ENCODE measurements at places on chromosomes 4 and X.

DNA sequence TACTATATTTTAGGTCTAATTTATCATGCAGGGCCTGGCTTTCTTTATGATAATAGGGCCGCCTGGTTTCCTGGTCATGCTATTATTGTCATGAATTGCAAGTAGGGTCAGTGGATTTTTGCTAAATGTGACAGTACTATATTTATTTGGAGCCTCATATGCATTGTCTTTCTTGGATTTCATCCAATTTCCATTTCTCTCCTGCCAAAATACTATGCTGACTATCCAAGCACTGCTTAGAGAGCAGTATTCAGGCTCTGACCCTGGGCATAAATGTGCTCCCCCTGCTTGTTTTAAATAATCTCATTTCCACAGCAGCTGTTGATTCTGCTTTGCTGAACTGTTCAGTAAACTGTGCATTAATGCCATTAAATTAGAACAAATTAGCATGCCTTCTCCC is 269.3 kb downstream of the GPM6A start:
- no peak overlapping the region for H3K27ac ChIP-seq
- no peaks in the 10 kb centered on the region for H3K4me1 ChIP-seq
- no peak for DNase-seq
- no peaks in the 10 kb centered on the region for H3K27me3 ChIP-seq
- H3K4me3 ChIP-seq: no peak overlapping the region

- peak overlapping the region; percentile 74 for H3K27ac ChIP-seq
- no peak for DNase-seq
- H3K27me3 ChIP-seq: no peaks in the 10 kb centered on the region
- peaks cover 37% of the 10 kb centered on the region for H3K4me1 ChIP-seq
- H3K36me3 ChIP-seq: peaks cover 28% of the 10 kb centered on the region
Measured at GRCh38 chrX:118595501-118596042, 100.0 kb downstream of the DOCK11 start.

GRCh38 chr4:7513671-7514070 is 78.9 kb upstream of the PSAPL1 start:
- H3K27ac ChIP-seq: no peak overlapping the region
- H3K36me3 ChIP-seq: no peaks in the 10 kb centered on the region
- no peaks in the 10 kb centered on the region for H3K4me1 ChIP-seq
- H3K4me3 ChIP-seq: no peak overlapping the region

GRCh38 chr4:74258963-74259362 is 49.3 kb upstream of the EPGN start:
- H3K4me1 ChIP-seq: no peaks in the 10 kb centered on the region
- no peak overlapping the region for H3K4me3 ChIP-seq
- H3K36me3 ChIP-seq: no peaks in the 10 kb centered on the region

DNA sequence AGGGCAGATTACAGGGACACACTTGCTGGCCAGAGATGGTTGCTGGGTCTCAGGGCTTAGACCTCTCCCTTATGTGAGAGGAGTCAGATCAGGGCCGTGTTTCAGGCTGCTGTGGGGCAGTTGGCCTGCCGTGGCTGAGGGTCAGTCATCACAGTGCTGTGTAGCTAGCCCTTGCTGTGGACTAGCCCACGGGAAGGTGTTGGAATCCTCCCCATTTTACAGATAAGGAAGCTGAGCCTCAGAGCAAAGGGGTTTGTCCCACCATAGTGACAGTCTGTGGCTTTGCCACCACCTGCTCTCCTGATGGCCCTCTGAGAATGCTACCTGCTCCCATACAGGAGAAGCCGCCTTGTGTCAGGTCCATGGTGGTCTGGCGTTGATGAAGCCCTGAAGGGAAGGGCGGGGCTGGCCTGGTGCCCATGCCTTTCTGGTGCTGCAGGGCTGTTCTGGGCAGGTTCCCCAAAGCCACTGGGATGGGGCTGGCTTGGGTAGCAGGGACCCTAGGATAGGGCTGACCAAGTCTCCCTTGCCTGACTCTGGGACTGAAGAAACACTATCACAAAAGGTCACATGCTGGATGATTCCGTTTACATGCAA is 2.4 kb upstream of the FAM53A start:
- no peak for DNase-seq
- H3K36me3 ChIP-seq: peaks cover 15% of the 10 kb centered on the region
- H3K27ac ChIP-seq: no peak overlapping the region
- H3K27me3 ChIP-seq: no peaks in the 10 kb centered on the region

GRCh38 chrX:102966701-102967100 is 29.6 kb downstream of the RAB40AL start:
- H3K4me3 ChIP-seq: no peak overlapping the region
- no peaks in the 10 kb centered on the region for H3K36me3 ChIP-seq
- H3K4me1 ChIP-seq: no peaks in the 10 kb centered on the region
- H3K27me3 ChIP-seq: no peaks in the 10 kb centered on the region
- DNase-seq: no peak

- no peak overlapping the region for H3K27ac ChIP-seq
- H3K36me3 ChIP-seq: no peaks in the 10 kb centered on the region
- H3K27me3 ChIP-seq: no peaks in the 10 kb centered on the region
- no peak for DNase-seq
Measured at GRCh38 chr4:137861682-137862081, 329.4 kb upstream of the PCDH18 start.

- H3K27me3 ChIP-seq: no peaks in the 10 kb centered on the region
- peaks cover 44% of the 10 kb centered on the region for H3K4me1 ChIP-seq
- DNase-seq: no peak
- H3K36me3 ChIP-seq: no peaks in the 10 kb centered on the region
- H3K4me3 ChIP-seq: no peak overlapping the region
Measured at GRCh38 chr4:15412461-15412860, 15.4 kb upstream of the C1QTNF7 start.

DNA sequence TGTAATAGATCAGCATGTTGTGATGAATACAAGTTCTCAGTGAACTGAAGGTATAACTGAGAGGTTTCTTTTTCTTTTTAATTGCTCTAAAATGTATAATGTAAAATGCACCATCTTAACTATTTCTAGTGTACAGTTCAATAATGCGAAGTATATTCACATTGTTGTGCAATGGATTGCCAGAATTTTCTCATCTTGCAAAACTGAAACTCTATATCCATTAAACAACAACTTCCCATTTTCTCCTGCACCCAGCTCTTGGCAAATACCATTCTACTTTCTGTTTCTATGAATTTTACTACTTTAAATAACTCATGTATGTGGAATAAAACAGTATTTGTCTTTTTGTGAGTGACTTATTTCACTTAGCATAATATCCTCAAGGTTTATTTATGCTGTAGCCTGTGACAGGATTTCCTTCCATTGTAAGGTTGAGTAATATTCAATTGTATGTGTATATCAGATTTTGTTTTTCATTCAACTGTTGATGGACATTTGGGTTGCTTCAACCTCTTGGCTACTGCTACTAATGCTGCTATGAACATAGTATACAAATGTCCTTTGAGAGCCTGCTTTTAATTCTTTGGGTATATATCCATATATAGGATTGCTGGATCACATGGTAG is 53.5 kb upstream of the NPFFR2 start:
- no peaks in the 10 kb centered on the region for H3K36me3 ChIP-seq
- H3K27me3 ChIP-seq: no peaks in the 10 kb centered on the region
- H3K27ac ChIP-seq: no peak overlapping the region
- DNase-seq: no peak

DNA sequence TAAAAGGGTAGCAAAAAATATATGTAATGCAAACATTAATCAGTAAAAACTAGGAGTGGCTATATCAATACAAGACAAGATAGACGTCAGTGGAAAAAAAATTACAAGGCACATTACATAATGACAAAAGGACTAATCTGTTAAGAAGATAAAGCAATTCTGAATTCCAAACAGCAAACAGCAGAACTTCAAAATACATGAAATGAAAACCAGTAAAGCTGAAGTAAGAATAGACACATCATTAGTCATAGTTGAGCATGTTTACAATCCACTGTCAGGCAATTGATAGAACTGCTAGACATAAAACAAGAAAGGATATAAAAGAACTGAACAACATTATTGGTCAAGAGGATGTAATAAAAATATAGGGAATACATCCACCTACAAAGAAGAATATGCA is 12.2 kb downstream of the SULT1B1 start:
- H3K27me3 ChIP-seq: no peaks in the 10 kb centered on the region
- peaks cover 18% of the 10 kb centered on the region for H3K36me3 ChIP-seq
- H3K4me1 ChIP-seq: no peaks in the 10 kb centered on the region

Data from activated CD4-positive, alpha-beta T cell treated with anti-CD3 and anti-CD28 coated beads for 36 hours (primary cell).